ENCODE measurements at places on chromosomes 12 and 14.
A peak's percentile ranks its signal among the peaks of the same experiment; 100 is the strongest.

GRCh38 chr14:19895282-19895681 is 20.3 kb downstream of the OR4K2 start:
- DNase-seq, result no peak

DNA sequence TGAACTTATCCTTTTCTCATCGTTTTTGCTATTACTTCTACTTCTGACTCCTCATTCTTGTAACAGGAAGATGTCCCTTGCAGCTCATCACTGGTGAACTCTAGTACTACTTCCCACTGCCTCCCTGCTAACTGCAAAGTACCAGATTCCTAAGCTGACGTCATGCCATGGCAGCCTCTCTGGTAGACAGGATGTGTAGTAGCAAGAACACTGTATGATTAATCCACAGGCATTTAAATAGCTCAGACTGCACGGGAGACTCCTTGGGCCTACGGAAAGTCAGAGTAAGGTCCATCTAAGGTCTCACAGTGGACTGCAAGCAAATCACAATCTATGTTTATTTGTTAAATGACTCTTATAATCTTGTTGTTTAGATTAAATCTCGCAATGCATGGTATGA is 43.5 kb downstream of the DNAI7 start:
- DNase-seq, result peak; percentile 96

- DNase-seq, result peak; percentile 75
Measured at GRCh38 chr12:72271451-72272090, 599 bp upstream of the TRHDE start.

DNA sequence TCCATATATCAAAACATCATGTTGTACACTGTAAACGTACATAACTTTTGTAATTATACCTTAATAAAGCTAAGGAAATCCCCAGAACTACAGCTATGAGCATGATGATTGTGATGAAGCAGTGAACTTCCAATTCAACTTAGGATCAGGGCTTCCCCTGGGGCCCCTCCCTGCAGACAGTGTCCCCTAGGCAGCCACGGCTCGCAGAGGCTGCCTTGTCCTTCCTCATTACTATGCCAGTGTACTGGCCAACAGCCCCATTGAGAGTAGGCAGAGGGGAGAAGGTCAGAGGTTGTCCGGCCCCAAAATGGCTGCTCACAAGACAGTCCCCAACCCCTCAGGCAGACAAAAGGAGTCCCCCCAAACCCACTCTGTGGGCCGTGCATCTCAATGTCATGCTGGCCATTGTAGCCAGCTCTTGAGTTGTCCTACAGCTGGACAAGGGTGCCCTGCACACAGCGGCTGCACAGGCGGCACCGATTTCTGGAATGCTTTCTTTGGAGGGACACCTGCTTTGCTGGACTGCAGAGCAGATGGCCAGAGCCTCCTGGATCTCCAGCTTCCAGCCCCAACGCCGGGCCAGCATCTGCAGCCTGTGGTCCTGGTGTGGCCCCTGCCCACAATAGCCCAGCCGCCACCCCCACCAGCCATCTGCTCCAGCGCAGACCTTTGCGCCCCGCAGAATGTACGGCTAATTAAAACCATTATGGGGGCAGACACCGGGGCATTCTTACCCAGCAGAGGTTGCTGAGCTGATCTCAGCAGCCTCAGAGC is 46.1 kb downstream of the NIN start:
- DNase-seq, result no peak

DNA sequence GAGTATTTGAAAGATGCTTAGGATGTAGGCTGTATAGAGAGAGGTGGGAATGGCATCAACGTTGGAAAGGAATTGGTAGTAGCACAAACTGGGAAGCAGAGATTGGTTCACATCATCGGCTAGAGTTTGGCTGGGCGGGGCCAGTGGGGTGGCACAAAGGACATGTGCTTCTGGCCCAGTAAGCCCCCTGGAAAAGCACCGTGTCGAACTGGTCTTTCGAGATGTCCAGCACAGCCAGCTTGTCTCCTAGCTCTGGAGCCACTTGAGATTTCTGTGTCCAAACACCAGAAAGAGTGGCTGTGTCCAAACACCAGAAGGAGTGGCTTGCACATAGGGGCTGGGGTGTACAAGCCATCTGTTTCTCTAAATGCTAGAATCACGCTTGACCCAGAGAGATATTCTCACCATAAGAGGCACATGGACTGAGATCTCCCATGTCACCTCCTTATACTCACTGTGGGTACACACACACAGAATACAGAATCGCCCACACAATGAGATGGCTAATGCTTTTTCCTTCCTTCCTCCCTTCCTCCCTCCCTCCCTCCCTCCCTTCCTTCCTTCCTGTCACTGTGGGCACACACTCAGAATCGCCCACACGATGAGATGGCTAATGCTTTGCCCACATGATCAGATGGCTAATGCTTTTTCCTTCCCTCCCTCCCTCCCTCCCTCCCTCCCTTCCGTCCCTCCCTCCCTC is 41.8 kb upstream of the KCNK13 start:
- no peak for DNase-seq

DNA sequence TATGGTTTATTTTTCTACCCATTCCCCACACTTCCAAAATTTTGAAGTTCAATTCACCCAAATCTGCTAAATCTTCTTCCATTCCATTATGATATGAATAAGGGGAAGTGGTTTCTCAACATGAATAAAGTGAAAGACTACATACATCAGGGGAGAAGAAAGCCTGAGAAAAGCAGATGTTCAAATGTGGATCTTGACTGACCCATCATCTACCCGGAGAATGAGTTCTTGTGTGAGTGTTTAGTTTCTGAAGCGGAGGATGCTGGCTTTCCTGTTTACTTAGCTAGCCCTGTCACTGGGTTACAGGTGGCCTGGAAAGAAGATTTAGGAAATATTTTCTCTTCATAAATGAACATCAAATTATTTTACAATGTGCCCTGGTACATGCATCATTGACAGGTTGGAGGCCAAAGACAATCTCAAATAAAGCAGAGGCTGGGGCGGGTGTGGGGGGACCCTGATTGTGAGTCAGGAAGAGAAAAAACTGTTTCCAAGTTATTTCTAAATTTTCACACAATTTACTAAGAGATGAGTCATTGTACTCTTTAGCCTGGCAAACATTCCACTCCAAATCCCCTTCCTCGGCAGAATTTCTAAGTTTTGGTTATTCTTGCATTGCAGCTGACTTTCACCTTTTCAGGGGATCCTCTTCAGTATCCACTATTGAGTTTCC is 135.6 kb downstream of the SLC25A21 start:
- peak; percentile 25 for DNase-seq

- no peak for DNase-seq
Measured at GRCh38 chr12:120579179-120579578, 2.0 kb downstream of the POP5 start.

DNA sequence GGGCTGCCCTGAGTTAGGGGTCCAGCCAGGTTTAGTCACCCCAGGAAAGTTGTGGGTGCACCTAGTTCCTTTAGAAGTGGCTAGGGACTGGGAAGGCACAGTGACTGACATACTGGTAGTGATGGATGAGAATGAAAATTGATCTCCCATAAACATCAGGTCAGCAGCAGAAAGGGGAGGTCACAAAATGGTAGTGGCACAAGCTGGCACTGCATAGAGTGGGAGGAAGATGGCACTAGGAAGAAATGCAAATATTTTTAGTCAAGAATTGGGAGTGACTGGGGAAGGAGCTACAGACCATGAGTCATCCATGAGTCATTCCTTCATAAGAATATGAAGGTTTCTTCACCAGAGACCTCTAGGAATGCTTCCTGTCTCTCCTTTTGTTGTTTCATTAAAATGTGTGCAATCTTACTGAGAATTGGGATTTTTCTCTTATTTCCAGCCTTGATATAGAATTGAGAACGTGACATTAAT is 198.3 kb upstream of the AMIGO2 start:
- peak; percentile 99 for DNase-seq

DNA sequence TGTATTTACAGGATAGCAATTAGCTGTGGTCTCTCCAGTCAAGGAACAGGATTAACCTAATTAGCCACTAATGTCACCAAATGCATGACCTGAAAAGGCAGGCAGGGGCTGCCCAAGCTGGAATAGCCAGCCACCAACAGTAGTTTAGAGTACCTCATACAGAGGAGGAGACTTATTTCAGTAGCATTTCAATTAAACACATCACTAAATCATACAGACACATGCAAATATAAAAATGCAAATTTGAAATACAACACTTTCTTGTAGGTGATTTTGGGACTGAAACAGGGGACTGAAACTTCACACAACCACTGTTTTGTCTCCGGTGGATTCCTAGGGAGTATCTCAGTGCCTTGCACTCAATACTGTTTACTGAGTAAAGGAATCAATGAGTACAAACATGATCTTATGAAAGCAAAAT is 636 bp upstream of the IFNG-AS1 start:
- DNase-seq, result no peak

DNA sequence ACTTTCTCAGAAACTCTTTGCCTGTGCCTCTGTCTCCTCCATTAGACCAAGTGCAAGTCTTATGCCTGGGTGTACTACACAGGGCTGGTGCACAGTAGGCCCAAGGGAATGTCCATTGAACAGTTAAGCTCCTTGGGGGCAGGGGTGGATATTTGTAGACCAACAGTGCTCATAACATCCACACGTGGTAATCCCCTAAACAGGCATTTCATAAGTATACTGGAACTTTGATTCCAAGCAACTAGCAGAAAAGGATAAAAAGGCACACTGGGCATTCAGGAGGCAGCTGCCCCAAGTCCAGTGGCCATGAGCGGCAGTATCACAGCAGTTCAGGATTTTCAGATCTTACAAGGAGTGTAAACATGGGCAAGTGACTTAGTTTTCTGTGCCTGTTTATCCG is 16.8 kb downstream of the NUAK1 start:
- no peak for DNase-seq

- peak; percentile 39 for DNase-seq
Measured at GRCh38 chr12:108237272-108237671, 101.8 kb downstream of the CMKLR1 start.

- no peak for DNase-seq
Measured at GRCh38 chr12:70657616-70658286, 20.5 kb upstream of the PTPRB start.

DNA sequence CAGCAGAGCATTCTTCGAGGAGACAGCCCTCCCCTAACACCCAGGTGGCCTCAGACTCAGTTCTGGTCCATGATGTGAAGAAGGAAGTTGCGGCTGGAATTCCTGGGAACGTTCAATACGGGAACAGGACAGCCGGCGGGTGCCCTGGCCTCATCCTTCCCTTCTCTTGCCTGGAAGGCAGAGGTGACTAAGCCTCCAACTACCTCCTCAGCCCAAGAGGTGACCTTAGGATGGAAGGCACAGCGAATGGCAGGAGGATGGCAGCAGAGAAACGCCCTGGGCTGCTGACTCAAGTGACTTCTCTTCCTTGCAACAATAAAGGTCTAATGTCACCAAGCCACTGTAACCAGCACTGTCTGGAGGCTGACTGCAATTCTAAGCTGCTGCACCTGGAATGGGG is 36.1 kb downstream of the DHX37 start:
- DNase-seq, result peak; percentile 65

DNA sequence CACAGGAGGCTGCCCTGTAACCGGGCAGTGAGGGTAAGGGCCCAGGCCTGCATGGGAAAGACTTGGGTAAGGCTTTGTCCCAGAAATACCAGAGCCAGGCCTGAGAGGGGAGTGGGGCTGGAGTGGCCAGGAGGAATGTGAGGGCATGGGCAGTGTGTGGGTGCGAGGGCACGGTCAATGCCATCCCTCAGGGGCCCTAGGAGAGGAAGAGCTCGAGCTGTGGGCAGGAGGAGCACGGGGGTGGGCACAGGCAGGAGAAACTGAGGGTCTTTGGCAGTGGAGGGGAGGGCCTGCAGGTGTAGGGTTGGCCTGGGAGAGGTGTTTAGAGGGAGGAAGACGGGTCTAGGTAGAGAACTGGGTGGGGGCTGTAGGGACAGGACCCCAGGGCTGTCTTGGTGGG is 381.6 kb downstream of the TMEM121 start:
- DNase-seq, result no peak

- DNase-seq, result no peak
Measured at GRCh38 chr14:72786378-72787350, 107.2 kb downstream of the DPF3 start.

DNA sequence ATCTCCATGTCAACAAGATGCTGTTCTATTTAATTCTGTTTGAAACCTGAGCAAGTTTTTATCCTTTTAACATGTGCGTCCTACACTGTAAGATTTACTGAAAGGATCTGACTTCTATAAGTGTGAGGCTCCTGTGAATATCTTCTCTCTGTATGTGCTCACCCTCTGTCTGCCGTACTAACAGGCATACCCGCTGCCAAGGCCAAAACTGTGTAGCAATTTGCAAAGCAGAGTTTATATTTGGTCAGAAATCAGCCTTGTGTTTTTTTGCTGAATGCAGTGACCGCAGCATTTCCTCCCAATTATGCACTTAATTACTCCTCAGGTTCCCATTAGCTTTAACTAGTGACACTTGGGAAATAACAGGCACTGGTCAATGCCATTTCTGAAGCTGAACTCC is 12.3 kb downstream of the CHST11 start:
- no peak for DNase-seq

DNA sequence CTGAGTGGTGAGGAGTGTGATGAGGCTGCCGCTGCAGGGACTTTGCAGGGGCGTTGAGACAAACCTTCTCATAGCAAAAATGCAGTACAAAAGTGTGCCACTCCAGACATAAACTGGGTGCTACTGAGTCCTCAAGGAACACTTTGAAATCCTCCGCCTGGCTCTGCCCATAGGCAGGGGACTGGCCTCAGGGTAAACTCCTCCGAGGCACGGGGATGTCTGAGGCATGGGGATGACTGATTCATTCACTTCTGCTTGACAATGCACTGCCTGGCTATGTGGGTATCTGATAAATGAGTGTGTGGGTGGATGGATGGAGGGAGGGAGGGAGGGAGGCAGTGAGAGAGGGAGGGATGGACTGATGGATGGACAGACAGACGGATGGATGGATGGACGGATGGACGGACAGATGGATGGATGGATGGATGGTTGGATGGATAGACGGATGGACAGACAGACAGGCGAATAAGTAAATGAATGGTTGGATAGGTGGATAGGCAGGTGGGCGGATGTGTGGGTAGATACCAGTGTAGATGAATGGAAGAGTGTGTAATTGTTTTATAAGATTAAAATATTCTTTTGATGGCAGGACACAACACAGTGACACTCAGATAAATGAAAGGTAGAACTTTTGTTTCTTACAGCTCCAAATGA is 2.1 kb upstream of the BDKRB2 start:
- peak; percentile 50 for DNase-seq

GRCh38 chr14:74144789-74145188 is 60.0 kb downstream of the LIN52 start:
- DNase-seq, result no peak

DNA sequence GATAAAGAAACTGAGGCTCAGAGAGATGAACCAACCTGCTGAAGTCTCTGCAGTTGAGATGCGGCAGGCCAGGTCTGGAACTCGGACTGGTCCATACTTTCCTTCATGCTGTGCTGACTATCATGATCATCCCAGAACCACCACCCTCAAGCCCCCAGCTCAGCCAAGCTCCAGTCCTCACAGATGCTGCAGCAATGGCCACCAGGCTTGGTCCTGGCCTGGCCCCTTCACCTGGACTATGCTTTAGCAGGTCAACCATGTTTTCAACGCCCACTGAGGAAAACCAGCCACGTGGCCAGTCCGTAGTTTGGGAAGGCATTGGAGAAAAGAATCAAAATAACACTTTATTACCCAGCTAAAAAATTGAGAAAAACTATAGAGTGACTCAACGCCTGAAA is 1.4 kb downstream of the GPR68 start:
- no peak for DNase-seq

GRCh38 chr12:81627336-81628189 is 131.6 kb downstream of the PPFIA2 start:
- peak; percentile 55 for DNase-seq
